Renal pelvis (tissue), 12 donors: ENCODE measurements at places on chromosomes 12 and 14. TPM values are rescaled to one million over a fixed set of nuclear protein-coding genes. Genes with fewer than 3 reads are reported as not detected.

SUPT16H gene
- 140 TPM for polyA plus RNA-seq

ASCL4 gene
- polyA plus RNA-seq: not detected

GLIPR1L1 gene
- 0.35 TPM for polyA plus RNA-seq

GPR162 gene
- 36.0 TPM for polyA plus RNA-seq

TAS2R31 gene
- polyA plus RNA-seq: 2.0 TPM
